ENCODE measurements at places on chromosomes 16 and 17.

- DNase-seq: no peak
Observed at GRCh38 chr17:69864462-69864861, 210.6 kb upstream of the KCNJ16 start.

DNA sequence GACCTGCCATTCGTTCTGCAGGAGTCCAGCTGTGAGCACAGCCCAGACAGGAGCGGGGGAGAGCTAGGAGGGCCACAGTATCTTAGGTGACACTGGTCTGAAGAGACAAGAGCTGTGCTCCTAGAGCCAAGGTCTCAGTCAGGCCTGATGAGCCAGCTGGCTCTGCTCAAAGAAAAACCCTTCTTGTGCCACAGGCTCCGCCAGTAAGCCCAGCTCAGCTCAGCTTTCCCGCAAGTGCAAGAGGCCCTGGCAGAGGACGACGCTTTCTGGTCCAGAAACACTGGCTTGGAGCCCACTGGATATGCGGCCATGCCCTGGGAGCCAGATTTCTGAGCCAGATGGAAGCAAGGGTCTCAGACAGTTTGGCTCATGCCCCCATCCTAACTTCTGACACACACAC is 23.9 kb downstream of the PEMT start:
- DNase-seq: no peak

DNA sequence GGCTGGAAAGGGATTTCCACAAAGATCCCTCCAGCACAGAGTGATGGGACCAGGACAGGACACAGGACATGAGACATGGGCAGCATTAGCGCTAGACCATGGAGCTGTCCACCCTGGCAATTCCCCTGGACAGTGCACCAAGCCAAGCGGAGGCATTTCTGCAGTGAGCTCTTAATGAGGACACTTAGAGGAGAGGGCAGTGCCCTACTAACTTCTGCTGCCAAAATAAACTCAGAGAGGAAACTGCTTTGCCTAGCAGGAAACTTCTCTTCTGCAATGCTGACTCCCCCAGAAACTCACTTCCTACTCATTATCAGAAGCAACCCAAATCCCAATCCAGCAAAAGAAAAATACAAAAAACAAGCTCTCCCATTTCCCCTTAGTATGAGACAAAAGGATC is 119.2 kb downstream of the HS3ST2 start:
- no peak for DNase-seq

DNA sequence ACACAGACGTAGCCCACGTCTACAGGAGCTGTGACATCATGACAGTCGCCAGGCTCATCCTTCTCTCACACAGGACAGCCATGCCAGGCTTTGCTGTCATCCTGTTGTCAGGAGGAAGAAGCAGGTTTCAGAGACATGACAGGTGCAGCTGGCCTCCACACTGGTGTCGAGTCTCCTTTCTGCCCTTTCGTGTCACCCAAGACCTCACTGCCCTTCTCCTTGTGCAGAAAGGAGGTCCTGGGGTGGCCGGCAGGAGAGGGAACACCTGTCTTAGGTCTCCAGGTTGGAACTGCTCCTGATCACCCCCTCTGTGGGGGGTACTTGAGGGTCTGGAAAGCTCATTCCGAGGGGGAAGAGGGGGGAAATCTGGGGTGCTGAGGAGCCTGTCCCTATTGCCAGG is 41.6 kb upstream of the IRF8 start:
- DNase-seq: peak; percentile 60

- no peak for DNase-seq
Observed at GRCh38 chr17:52470553-52470952, 312.0 kb upstream of the CA10 start.

DNA sequence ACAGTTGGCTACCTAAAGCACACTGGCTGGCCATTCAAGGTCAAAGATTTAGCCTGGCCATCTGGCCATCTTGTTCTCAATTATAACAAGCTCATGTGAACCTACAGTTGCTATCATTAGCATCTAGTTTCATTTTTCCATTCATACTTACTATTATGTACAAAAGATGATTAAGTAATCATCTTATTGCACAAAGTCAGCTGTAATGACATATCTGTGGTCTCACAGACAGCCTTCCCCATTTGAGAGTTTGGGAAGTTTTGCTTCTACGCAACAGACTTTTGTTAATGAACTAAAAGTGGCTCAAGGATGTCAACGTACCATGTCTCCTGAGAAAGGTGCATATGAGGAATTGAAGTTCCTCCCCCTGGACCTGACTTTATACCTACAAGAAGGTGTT is 51.3 kb downstream of the HS3ST3B1 start:
- DNase-seq: no peak

DNA sequence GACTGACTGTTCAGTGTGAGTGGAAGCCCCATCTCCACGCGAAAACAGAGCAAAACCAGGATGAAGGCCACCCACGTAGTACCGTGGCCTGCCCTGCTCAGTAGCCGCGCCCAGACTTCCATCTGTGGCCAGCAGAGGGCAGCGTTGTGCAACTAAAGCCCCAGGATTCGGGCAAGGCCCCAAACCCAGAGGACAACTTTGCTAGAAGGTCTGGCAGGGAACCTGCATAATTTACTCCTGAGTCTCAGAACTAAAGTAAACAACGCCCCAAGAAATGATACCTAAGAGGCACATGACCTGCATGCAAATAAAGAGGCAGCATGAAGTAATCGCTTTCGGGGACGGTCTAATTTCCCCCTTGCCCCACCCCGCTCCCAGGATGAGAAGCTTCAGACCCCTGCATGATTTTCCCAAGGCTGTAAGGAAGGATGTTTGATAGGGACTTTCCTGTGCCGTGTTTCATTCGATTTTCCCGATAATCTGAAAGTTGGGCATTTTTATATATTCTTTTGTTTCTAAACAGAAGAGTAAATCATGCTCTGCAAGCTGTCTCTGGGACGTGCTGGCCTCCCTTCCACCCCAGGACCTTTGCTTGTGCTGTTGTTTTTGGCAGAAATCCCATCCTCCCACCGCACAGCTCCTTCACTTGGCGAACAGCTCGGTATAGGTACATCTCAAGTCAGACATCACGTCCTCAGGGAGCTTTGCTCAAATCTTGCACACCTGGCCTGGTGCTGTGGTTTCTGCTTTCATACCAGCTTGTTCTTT is 18.6 kb downstream of the HSBP1 start:
- DNase-seq: peak; percentile 93

- no peak for DNase-seq
Observed at GRCh38 chr16:31535737-31536136, 8.0 kb downstream of the AHSP start.

DNA sequence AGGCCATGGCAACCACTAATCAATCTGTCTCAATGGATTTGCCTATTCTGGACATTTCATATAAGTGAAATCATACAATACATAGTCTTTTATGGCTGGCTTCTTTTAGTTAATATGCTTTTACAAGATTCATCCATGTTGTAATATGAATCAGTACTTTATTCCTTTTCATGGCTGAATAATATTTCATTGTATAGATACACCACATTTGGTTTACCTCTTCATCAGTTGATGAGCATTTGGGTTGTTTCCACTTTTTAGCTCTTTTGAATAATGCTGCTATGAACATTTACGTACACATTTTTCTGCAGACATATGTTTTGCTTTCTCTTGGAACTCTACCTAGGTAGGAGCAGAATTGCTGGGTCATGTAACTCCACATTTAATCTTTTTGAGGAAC is 2.8 kb upstream of the ZNRF1 start:
- no peak for DNase-seq

DNA sequence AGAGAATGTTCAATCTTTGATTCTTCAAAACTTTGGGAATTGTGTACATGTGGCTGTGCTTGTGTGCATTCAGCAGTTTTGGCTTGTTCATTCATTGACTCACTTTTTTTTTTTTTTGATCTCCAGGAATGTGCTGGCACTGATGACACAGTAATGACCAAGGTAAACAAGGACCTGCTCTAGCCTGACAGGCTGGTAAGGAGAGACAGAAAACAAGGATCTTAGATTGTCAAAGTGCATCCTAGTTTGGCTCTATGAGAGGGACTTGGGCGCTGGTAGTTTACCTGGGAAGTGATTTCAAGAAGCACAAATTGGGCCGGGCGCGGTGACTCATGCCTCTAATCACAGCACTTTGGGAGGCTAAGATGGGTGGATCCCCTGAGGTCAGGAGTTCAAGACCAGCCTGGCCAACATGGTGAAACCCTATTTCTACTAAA is 233.1 kb upstream of the WSCD1 start:
- no peak for DNase-seq

GRCh38 chr16:73166441-73166851 is 118.5 kb upstream of the ZFHX3 start:
- no peak for DNase-seq

DNA sequence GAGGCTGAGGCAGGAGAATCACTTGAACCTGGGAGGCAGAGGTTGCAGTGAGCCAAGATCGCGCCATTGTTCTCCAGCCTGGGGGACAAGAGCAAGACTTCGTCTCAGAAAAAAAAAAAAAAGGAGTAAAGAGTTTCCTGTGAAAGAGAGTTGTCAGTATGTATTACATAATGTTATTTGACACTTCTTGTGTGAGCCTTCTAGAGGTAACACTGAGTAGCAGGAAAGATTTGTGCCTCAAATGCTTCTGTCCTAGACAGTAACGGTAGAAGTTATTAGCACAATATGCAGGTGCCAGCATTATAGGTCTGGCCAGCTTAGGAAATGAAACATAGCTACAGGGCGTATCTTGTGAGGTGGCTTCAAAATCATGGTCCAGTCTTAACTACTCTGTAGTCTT is 6.2 kb downstream of the RPS6KB1 start:
- DNase-seq: no peak

DNA sequence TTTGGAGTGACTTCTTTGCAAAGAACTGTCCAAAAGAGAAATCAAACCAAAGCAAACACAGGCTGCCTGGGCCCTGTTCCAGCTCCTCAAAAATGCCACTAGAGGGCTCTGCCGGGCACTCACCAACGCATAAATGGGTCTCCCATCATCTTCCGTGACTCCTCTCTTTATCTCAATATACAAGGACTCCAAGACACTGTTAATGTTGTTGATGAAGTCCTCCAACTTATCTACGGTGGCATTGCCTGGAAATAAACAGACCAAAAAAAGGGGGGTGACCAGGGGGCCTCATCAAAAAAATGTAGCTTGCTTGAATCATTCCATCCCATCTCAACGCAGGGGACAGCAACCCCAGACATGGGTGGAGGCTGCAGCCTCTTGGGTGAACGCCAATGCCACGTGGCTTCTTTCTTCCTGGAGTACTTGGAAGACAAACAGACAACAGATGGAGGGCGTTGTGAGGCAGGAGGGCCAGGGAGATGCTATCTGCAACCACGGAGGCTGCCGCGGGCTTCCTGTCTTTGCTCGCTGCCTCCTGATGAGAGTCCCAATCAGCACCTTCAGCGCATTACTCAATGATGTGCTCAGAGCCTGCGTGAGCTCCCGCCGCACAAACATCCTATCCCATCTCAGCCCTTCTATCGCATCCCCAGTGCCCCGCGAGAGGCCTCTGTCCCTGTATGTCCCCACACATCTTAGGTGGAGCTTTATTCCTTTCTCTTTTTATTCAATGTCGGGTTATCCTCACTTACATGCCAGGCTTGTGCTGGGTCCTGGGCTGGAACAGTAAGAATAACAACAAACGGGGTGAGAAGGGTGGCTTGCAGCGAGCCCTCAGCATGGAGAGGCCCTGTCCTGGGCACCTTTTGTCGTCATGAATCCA is 32.0 kb downstream of the KDM8 start:
- DNase-seq: peak; percentile 93

GRCh38 chr17:39653662-39654331 is 11.4 kb upstream of the TCAP start:
- peak; percentile 92 for DNase-seq

- no peak for DNase-seq
Observed at GRCh38 chr16:2194166-2194834, 2.1 kb downstream of the CASKIN1 start.

- DNase-seq: no peak
Observed at GRCh38 chr17:75778861-75779249, 5.8 kb upstream of the UNK start.

- no peak for DNase-seq
Observed at GRCh38 chr17:79937391-79938335, 98.0 kb downstream of the TBC1D16 start.

DNA sequence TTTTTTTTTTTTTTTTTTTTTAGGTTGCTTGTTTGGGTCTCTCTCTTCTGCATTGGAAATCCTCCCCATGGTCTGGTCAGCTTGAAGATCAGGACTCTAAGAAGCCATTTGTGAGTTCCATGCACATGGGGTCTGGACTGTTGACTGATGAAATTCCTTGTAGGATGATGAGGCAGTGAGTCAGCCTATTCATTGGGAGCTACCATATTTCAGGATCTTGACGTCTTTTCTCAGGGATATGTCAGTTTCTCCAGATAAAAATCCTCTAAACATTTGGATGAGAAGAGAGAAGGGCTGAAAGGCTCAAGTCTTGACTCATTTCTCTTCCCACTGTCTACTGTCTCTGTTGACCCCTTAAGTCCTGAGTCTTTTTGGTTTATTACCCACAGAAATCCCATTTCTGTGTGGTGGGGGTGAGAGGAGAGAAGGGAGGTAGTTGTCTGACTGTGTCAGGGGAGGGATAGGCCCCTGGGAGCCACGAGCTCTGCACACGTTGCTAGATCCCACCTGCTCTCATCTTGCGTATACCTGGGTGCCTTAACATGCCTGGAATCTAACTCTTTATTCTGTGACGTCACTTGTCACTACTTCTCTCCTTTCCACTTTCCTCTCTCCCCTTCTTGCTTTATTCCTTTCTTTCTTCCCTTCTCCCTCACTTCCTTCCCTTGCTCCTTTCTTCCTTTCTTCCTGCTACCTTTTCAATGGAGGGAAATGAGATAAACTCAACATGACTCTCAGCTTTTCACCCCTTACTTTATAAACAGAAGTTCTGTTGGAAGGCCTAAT is 333.1 kb upstream of the XYLT1 start:
- no peak for DNase-seq

- peak; percentile 41 for DNase-seq
Observed at GRCh38 chr17:289409-289808, 63.2 kb downstream of the RPH3AL start.

- no peak for DNase-seq
Observed at GRCh38 chr17:55648086-55648485, 74.6 kb downstream of the TMEM100 start.

DNA sequence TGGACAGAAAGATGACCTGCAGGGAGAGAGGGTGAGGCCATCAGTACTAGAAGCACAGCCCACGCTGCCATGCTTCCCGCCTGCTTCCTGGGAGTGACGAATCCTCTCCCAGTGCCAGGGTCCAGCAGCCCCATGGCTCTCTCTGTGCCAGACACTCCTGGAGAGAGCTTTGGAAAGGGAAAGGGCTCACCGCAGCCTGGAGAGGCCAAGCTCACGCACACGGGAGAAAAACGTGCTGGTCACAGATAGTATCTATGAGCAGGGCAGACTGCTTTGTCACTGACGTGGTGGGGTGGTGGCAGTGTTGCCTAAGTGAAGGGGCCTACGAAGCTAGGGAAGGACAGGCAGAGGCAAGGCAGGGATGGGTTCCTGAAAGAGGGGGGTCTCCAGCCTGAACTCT is 5.4 kb downstream of the WBP2 start:
- peak; percentile 58 for DNase-seq

- DNase-seq: no peak
Observed at GRCh38 chr16:31754998-31755615, 118.5 kb upstream of the ZNF267 start.

GRCh38 chr17:76268991-76269981 is 4.1 kb downstream of the UBALD2 start:
- DNase-seq: peak; percentile 66

- DNase-seq: no peak
Observed at GRCh38 chr16:69903865-69904415, 47.2 kb upstream of the CLEC18A start.

All from activated effector memory CD4-positive, alpha-beta T cell treated with anti-CD3 and anti-CD28 coated beads, Interleukin-2, amount 50 U/mL, for 16 hours (primary cell).